Hematopoietic multipotent progenitor cell treated with erythropoietin and hydrocortisone succinate and interleukin-3 and kit ligand, for 15 days (in vitro differentiated cells): ENCODE measurements at places on chromosomes 2 and 18.
A peak's percentile ranks its signal among the peaks of the same experiment; 100 is the strongest.

DNA sequence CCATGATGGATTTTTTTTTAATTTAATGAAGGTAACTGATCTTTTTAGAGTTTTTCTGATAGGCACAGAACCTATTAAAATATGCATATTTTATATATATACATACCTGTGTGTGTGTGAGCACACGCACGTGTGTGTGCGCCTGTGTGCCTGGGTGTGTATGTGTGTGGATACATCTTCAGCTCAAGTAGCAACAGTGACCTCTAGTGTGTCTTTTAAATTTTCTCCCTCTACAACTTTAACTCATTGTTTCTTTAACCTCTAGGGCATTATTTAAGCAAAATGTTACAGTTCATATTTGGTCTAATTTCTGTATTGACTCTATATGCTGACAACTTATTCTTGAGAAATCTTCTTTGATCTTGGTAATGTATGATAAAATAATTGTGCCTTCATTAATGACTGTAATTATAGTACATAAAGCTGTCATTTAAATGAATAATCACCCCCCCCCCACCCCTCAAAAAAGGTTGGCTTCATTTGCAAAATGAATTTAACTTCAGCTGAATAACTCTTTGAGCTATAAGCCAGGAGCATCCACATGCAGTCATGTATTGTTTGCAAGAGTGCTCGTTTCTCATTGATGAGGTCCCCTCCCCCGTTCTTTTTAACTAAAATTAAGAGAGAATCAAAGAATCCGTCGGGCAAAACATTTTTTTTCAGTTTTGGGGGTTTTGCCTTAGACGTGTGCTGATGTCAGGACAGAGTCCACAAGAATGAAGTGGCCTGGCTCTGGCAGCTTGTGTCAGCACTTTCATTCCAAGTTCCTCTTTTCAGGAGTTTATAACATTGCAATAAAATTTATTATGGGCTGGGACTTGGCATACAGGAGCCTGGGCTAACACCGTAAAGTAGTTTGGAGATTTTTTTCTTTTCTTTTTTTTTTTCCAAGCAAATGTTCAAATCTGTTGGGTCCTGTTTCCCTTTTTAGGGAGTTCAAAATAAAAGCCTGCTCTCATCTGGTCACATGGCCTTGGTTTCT lies 80.0 kb downstream of the ETAA1 start:
- DNase-seq, result no peak

DNA sequence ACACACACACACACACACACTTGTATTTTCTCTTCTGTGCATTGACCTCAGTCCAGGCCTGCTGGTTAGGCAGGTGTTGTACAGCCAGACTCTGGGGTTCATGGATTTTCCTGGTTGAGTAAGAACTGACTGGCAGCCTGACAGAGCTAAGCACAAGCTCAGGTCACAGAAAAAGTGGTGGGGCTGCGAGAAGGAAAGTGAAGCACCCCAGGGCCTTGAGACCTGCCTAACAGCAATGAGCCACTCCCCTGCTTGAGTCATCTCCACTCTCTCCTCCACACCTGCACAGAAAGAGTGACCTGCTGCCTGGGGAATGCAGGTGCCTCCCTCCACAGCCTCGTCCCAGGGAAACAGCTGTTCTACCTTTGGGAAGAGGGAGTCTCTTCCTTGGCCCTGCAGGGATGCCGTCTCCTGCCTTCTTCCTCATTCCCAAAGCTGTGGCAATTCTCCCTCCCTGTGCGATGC lies 91.4 kb upstream of the LGALSL start:
- DNase-seq, result no peak

GRCh38 chr2:120240901-120241429 lies 11.7 kb upstream of the RALB start:
- DNase-seq, result no peak

DNA sequence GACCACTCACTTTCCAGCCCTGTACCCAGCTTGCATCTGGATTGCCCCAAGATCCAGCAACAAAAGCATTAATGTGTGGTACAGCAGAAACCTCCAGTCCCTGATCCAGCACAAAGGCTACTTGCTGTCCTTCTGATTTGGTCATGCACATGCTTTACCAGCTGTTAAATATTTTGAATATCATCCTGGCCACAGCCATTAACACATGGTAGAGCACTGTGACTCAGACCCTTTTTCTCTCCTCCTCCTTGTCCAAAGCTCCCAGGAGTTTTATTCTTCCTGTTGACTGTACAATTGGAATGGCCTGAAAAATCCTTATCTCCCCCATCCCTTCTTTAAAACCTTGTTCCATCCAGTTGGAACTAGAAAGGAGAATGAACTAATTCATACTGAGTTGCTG lies 419.7 kb upstream of the TNP1 start:
- no peak for DNase-seq

DNA sequence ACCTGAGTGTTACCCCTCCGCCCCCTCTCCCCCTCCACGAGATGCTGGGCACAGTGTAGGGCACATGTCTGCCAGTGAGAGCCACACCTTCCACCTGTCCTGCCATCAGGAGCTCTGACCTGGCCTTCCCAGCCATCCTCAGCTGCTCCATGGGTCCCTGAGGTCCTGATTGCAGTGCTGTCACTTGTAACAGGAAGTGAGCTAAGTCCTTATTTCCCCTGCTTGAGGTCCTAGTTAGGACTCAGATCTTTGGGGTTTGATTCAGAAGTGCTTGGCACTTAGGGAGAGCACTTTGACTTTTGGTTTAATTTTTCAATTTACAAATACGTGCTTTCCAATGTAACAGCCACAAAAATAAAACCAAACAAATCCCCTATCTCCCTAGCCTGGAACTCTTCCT lies 125.5 kb downstream of the WDSUB1 start:
- DNase-seq, result no peak

DNA sequence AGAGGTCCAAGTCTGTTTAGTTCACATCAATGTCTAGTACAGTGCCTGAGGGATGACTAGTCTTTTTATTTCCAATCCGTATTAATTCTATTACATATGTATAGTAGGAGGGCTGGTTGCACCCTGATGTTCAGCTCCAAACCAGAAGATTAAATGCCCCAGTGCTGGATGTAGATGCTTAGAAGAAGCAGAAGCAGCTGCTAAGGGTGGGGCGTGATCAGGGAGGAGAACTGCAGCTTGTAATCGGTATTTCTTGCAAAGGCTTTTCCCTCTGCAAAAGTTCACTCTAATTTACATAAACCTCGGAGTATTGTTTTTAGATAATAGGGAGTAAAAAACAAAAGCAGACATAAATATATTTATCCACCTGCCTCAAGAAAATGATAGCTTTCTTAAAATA lies 145.3 kb upstream of the ITGA4 start:
- DNase-seq, result peak; percentile 11

GRCh38 chr2:160513120-160513519 lies 19.5 kb upstream of the RBMS1 start:
- no peak for DNase-seq

- no peak for DNase-seq
These were observed 100.0 kb downstream of the MYO3B start for GRCh38 chr2:170277951-170278350.

DNA sequence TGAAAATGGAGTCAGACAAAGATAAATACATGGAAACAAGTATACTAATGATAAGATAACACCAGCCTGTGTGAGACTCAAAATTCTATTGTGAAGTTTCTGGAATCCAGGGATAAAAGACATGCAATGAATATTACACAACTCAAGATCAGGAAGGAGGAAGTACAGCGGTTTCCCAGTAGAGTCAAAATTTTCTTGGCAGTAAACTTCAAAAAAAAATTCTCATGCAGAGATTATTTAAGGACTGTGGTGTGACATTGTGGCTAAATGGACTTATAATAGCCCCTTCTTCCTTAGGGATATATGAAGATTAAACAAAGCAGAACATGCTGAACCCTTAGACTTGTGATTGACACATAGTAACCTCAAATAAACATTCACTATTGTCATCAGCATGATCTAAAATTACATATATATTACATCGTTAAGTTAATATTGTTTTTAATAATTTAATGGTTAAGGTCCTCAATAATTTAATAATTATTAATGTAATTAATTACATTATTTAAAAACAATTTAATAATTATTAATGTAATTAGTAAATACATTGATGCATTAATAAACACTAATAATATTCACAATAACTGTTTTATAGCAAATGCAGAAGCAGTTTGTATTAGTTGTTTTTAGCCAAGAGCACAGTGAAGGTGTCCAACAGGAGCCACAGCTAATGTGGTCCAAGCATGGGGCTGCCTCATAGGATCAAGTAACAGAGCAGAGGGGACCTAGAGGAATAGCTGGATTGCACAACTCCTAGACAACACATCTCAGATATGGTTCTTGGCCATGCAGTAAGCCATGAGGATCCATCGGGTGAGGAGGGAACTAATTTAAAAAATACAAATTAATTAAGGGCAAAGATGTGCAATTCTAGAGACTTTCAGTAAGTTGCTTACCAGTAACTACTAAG lies 77.3 kb downstream of the POLE4 start:
- DNase-seq, result no peak

DNA sequence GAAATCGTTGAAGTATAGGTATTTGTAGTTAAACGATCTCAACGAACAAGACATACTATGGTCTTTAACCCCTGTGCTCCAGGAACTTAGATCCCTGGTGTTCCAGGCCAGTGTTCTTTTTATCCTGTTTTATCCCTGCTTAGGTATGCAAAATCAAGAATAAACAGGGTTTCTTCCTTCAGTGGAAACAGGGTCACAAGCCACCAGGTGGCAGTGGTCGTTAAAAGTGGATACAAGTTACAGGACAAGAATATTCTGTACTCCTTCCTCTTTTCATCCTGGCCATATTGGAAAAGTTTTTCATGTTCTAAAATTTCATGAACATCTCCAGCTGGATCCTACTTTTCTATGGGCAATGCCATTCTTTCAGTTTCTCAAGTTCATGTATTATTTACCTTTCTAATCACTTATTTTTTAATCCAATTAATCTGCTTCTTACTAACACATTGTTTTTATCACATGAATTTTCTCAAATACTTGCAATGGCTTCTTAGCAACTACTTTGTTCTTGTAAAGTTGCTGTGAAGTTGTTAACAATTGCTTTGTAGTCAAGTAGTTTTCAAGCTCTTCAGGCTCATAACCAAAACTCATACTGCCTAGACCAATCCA lies 16.4 kb upstream of the HNMT start:
- peak; percentile 28 for DNase-seq

DNA sequence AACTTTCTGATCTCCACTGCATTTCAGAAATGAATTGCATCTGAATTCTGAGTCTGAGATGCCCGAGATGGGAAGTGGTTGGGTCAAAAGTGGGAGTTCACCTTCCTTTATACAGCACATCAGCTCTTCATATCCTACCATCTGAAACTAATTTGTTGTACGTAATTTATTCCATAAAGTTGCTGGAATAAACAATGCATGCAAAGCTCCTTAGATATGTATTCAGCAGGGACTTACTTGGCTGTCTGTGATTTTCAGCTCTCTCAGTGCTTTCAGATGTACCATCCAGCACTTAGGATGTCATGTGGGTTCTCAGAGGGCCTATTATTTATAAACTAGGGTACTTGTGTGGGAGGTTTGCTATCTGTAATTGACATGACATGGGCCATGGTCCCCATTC lies 46.9 kb upstream of the EFEMP1 start:
- no peak for DNase-seq
